ENCODE measurements at places on chromosomes 5 and 9.
A peak's percentile ranks its signal among the peaks of the same experiment; 100 is the strongest.

GRCh38 chr5:57817924-57818323, 335.3 kb upstream of the ACTBL2 start:
- no peak for DNase-seq

DNA sequence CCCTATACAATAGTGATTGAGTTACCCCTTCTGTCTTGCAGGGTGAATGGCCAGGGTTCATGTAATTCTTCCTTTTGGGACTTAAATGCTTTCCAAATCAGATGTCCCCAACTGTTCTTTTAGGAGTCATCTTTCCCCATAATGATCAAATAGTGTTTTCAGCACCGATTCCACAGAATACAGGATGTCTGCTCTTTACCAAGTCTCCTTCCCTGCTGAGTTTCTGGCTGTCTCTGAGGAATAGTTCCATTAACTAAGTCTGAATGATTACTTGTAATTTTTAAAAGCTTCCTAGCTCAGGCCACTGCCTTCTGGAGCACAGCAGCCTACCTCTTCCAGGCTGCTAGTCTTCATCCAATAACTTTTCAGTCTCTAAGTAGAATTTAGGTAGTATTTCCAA, 630.7 kb upstream of the ZNF608 start:
- DNase-seq: no peak

DNA sequence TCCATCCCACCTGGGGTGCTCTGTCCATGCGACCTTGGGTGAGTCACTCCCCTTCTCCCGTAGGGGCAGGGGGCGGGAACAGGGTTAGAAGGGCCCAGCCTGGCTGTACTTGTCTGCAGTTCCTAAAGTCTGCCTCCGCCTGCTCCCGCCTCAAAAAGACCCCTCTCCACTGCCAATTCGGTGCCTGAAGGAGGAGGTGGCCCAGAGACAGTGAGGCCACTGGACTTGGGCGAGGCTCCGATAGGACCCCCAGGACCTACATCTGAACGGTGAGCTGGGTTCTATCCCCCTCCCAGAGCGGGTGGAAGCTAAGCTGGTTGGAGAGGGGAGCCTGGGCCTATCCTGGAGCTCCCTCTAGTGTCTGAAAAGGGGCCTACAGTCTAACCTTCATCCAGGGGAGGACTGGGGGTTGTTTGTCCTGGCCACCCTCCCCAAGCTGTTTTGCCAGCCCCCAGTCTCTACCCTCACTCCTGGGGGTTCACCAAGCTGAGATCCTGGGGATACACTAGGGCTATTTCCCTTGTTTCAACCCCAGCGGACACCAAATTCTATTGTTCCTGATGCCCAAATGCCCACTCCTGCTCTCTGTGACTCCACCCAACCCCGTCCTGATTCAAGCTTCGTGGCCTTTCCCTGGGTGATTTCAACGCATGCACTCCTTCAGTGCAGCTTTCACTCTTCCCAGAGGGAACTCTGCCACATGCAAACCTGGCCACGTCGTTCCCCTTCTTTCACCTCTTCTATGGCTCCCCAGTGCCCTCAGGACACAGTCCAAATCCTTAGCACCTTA, 6.1 kb upstream of the CRB2 start:
- no peak for DNase-seq

DNA sequence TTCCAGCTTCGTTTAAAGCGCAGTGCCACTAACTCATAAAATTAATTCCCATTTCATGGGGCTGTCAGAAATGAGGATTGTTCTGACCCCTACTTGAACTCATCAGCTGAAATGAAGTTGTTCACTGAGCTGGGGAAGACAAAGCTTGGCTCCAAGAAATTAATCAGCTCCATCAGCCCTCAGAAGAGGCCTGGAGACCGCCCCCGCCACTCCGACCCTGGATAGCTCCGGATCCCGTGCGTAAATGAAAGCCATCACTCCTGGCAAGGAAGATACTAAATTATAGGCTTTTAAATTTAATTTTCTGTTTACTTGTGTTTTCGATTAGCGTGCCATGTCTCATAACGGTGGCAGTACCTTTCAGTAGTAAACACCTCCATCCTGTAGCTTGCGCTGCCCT, 142.8 kb upstream of the IRX2 start:
- DNase-seq: peak; percentile 32

DNA sequence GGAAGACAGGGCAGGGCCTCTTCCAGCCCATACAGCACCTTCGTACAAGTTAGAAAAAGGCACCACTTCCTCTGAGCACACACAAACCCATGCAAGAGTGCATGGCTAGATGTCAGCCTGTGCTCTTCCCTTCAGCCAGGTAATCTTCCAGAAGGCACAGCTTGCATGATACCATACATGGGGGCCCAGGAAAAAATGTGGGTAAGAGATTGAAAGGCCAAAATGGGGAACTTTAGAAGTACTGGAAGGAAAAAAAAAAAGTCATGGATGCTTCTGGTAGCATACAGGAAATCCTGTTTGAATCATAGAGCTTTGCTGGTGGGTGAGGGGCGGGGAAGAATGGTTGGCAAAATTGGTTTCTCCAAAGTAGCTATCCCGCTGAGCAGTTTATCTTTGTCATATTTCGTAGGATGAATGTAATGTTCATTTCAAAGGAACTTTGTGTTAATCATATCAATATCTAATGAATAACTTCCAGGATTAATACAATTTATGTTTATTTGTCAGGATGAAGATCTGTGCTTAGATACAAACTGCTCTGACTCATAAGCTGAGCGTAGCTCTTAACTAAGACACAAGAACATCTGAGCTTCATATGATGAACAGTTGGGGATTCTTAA, 78.2 kb upstream of the MAP3K1 start:
- DNase-seq: no peak
